ENCODE measurements at places on chromosomes 12 and 14.

DNA sequence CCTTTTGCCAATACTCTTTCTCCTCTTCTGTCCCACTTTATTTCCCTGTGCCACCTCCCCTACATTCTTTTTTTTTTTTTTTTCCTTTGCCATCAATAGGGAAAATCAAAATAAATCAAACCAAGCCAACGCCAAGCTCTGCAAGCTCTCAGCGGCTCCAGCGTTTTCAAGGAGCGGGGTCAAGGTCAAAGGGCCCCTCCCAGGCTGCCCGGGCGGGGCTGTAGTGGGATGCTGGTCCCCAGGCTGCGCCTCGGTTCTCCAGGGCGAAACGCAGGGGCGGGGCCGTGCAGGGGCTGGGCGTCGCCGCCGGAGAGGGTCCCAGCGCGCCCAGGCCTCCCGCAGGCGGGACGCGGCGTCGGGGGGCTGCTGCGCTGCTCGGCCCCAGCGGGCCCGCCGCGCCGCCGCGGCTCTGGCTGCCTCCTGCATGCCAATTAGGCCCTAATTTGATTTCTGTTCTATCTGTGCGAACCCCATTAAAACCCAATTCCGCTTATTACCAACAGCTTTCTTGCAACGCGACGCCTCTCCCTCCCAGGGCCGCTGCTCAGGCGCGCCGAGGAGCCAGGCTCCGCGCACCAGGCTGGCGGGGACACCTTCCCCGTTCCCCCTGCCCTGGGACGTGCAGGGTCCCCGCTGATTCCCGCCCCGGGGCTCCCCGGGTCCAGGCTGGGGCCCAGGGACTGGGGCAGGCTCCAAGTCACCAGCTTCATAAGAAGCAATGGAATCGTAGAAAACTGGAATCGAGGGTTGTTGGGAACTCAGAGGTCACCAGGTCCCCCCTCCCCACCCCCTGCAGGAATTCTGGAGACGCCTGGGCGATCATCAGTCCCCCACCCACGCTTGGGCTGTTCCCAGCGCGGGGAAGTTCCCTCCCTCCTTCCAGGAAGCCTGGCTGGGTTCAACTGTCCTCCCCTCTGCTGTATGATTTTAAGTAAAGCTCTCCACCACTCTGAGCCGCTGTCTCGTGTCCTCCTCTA lies 50.7 kb upstream of the MAP1LC3B2 start:
- DNase-seq: peak; percentile 50

DNA sequence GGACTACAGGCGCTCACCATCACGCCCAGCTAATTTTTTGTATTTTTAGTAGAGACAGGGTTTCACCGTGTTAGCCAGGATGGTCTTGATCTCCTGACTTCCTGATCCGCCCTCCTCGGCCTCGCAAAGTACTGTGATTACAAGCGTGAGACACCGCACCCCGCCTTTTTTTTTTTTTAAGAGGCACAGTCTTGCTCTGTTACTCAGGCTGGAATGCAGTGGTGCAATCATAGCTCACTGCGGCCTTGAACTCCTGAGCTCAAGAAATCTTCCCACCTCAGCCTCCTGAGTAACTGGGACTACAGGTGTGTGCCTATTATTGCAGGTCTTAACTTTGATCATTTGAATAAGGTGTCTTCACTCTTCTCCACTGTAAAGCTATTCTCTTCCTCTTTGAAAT lies 5.3 kb upstream of the GLTP start:
- no peak for DNase-seq

GRCh38 chr12:25286837-25287236 lies 36.1 kb upstream of the KRAS start:
- DNase-seq: no peak

DNA sequence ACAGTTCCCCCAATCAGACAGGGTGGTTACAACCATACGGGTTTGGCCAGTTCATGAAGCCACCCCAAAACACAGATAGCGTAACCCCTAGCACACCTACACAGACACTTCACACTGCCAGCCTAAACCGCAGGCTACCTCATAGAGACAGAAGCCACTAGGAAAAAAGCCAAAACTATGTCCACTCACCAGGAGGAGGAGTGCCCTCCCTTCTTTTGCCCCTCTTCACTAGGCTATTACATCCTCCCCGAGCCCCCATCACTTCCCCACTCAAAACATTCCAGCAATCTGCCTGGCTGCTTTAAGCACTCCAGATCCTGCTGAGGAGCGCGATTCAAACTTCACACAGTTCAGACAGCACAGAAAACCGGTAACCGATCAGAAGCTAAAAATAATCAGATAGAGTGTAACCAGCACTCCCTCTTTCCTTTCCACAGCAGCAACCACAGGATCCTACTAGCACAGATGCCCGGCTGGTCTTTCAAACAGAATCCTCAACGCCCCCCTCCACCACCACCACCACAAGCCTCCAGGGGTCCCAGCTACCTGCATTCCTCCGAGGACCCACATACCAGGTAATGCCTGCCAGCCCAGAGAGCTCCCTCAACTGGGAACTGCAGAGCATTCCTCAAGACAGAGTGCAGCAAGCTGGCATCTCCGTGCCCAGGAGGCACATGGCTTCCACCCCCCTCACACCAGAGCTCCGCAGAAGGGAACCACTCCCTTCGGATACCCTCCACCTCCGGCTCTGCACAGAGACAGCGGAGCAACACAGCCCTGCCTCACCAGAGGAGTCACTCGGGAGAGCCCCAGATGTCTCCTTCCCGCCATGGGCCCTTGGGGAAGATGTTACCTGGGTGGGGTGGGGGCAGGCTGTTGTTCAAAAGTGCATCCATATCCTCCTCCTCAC lies 1.5 kb downstream of the CHD4 start:
- peak; percentile 42 for DNase-seq

- no peak for DNase-seq
Observed at GRCh38 chr14:90829677-90830076, 13.4 kb upstream of the TTC7B start.

- DNase-seq: peak; percentile 96
Observed at GRCh38 chr14:95507174-95507573, 9.3 kb downstream of the SYNE3 start.

GRCh38 chr12:69266036-69266635 lies 26.8 kb downstream of the CPSF6 start:
- no peak for DNase-seq

DNA sequence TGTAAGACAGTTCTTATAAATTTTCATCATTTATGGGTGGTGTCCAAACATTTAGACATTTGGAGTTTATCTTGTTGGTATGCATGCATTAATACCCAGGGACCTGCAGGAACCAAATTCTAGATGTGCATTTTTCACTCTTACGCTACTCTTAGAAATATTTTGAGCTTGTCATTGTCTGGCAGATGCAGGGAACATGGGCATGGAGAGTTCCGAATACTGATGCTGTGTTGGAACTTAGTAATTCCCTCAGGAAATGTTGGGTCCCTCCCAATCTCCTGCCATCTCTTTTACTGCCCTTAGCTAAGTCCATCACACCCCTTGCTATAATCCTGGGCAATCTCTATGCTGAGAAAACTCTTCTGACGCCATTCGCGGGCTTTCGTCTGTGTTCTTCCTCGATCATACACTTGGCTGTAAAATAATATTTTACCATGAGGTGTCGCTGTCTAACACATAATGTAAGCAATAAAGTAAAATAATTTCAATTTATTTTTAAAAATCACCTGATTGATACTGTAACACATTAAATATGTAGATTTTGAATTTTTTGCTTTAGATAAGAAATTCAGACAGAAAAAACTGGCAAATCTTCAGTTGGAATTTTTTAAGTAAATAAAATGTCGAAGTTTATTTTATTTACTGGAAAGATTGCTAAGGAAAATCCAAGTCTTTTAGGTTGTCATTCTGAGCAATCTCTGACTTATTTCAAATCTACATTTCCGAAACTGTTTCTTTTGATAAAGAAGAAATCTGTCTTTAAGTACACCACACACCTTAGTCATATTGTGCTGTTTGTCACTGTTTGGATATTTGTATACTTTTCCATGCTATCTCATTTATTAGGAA lies 304.1 kb upstream of the SSTR1 start:
- peak; percentile 13 for DNase-seq

DNA sequence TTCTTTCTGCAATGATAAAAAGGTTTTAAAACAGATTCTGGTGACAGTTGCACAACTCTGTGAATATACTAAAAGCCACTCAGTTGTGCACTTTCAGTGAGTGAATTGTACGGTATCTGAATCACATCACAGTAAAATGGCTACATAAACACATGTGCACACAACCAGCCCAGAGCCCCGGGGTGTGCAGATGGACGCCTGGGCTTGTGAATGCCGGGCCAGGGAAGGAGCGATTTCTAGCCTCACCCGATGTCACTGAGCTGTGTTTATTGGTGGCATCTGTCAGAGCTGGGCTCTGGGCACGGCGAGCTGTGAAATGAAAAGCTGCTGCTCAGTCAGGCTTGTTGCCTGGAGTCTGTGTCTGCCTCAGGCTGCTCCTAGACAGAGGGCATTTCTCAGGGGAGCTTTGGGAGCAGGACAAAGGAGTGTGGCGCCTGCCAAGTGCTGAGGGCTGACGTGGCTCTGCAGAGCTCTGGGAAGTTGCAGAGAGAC lies 25.9 kb downstream of the RHOF start:
- no peak for DNase-seq

GRCh38 chr12:109178532-109178931 lies 62.1 kb downstream of the ACACB start:
- no peak for DNase-seq

DNA sequence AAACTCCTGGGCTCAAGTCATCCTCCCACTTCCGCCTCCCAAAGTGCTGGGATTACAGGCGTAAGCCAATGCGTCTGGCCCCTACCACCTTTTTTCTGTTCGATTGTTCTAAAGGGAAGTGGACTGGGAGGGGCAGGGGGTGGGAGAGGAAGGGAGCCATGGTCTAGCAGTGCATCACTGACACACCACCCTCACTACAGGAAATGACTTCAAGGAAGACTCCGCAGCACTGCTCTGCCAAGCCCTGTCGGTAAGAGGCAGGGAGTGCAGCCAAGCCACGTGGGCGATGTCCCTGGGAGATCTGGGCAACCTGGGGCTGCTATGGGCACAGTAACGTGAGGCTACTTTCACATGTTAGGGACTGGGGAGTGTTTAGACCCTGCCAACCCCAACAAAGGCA lies 18.0 kb downstream of the LRRC74A start:
- DNase-seq: peak; percentile 86

DNA sequence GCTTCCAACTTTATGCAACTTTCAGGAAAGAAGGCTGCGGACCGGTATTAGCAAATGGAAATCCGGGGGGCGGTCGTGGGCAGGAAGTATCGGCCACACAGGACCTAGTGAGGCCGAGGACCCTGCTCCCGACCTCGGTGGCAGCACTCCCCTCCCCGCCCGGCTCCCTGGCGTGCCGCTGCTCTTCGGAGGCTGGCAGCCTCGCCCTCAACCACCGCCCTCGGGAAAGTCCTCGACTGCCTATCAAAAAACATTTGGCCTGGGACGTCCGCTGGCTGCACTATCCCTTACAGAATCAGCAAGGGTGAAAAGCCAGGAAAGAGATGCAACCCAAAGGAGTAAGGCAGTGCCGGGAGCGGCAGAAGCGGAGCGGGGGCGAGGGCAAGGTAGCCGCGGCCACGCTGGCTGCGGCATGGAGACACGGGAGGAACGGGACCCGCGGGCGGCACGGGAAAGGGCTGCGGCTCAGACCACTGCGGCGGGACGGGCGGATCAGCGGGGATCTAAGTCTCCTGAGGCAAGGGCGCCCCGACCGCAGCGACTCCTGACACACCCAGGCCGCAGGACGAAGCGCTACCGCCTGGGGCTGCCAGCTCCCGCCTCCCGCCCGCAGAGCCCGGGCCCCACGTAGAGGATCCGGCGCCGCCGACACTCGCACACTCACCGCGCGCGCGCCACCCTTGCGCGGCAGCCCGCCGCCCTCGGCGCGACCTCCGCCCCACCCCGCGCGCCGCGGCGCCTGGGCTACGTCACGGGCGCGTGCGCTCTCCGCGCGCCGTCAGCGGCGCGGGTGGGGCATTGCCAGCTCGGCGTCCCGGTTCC lies at the start of the genes BBOF1 and ENTPD5:
Gene BBOF1, plus strand, starts transcription at position 764 of the 822 bp plus-strand sequence. CDS start 130 bp downstream, outside the sequence.
Gene ENTPD5, minus strand, starts transcription at position 703 of the 822 bp plus-strand sequence. CDS start 31,186 bp downstream, outside the sequence.
- DNase-seq: peak; percentile 98

DNA sequence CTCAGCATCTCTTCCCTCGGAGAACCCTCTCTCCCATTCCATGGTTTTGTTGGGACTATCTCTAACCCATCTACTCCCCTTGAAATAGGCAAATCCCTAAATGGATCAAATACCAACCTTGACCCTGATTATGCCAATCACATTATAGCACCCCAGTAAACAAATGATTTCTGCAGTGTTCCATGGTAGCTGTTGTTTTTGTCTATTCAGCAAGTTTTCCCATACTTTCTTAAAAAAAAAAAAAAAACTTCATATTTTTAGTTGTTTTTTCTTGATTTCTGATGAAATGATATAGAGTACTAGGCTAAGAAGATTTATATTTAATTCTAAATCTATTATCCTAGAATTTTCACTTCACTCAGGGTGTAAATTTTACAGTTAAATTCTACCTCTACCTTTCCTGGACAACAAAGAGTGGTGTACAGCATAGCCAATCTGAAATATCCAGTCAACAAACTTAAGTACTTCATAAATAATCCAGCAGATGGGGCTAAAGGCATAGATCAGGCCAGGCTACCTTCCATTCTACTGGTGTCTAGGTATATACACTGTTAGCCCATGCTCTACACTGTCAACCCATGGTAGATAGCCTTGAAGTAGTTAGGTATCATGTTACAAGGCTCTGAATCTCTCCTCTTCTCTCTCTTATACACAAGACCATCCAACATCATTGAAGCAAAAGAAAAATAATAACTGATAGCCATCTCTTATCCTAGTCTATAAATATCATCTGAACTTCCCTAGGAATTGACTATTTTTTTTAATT lies 82.2 kb downstream of the PLEKHG7 start:
- DNase-seq: peak; percentile 24

GRCh38 chr12:3186546-3187215 lies 109.5 kb downstream of the TSPAN9 start:
- no peak for DNase-seq

GRCh38 chr14:100286484-100287191 lies 19.6 kb downstream of the SLC25A29 start:
- DNase-seq: no peak

- peak; percentile 35 for DNase-seq
Observed at GRCh38 chr12:13101821-13102375, 1.6 kb downstream of the GSG1 start.

GRCh38 chr12:14264316-14264715 lies 101.2 kb upstream of the ATF7IP start:
- DNase-seq: no peak
